ENCODE measurements at places on chromosomes 7 and 10.

DNA sequence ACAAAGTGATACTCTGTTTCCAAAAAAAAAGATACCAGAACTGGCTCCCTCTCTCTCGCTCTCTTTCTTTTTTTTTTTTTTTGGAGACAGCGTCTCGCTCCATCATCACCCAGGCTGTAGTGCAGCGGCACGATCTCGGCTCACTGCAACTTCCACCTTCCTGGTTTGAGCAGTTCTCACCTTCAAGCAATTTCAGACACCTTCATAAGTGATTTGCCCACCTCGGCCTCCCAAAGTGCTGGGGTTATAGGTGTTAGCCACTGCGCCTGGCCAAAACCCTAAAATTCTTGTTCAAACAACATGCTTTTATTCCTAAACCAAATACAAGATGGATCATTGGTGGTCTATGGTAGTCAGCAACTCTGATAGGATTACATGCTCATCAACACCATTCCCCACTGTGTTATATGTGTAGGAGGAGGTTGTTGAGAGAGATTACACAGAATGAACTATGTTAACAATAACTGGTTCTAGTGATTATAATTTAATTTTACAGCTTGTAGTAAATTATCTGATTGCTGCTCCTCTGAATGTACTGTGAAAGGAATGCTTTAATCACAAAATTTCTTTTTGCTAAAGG, 15.5 kb downstream of the ACBD5 start:
- no peak for DNase-seq

- no peak for DNase-seq
Measured at GRCh38 chr7:934469-935163, 19.9 kb downstream of the ADAP1 start.

DNA sequence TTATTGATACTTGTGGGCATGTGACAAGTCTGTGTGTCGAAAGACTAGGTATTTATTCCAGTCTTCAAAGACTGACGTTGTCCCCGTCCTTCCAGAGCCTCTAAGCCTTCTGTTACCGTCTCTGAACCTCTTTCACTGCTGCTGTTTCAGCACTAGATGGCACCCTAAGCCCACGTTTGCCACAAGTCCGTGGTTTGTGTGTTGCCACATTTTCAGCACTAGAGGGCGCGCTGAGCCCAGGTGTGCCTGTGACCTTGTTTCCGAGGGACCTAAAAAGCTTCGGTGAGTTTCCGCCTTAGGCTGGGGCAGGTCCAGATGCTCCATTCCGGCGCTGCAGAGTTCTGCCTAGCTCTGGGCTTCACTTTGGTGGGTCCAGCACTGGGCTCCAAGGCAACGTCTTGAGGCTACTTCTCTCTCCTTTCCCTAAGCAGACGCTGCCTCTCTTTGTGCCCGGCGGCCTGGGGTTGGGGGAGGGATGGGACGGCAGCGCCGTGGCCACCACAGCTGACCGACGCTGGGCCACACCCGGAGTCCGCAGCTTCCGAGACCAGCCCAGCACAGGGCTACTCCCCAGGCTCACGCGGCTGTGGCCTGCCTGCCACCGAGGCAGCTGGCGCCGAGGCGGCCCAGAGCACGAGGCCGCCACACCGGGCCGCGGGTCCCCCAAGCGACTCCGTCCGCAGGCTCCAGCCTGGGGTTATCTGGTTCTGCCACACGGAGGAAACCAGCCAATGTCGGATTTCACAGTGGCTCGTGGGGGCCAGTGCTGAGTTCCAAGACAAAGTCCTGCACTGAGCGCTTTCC, 520.2 kb downstream of the REEP3 start:
- DNase-seq = no peak

GRCh38 chr7:133888061-133888930, 238.8 kb upstream of the LRGUK start:
- DNase-seq = no peak

DNA sequence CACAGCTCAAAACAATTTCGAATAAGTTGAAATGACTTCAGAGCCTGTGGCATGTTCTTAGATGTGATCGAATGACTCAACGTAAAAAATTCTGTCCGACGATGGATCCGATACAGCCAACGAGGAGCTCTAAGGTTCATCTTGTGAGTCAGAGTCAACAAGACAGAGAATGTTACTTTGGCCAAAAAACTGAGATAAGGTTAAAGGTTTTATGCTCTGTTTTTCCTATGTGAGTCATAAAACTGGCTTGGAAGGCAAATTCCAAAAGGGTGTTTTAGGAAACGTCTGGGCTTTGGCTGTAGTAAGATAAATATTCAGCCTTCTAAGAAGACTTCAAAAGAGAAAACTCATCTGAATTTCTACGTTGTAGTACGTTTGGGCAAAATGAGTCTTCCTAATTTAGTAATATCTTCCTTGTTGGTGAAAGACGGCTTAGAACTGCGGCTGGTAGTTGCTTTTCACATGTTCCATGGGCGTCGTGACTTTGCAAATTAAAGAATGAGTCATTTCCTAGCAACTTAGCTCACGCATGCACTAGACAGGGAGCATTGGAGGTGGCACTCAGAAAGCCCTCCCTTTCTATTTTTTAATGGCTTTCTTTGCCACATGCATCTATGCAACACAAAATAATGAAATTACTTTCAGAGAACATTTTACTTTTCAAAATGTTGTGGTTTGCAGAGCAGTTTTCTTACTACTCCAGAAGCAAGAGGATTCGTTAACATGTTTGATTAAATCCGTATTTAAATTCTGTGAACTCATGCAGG, 28.2 kb downstream of the PFKP start:
- DNase-seq = peak; percentile 93

DNA sequence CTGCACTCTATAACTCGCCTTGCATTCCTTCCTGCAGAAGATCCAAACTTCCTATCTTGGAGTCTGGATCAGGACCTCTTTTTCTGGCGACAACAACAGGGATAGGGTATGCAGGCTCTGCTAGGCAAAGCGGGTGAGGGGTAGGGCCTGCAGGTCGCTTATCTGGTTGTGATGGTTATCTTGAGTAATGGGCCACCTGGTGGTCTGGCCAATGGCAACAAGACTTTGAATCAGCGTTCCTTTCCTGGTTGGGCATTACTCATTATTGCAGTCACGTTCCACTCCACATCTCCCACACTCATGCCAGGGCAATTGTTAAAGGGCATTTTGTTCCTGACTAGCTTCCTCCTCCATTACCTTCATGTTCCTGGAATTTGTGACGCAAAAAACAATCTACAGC, 48.4 kb upstream of the PLXDC2 start:
- no peak for DNase-seq

GRCh38 chr10:22103701-22104470, 100.4 kb upstream of the DNAJC1 start:
- no peak for DNase-seq

GRCh38 chr7:91347290-91347689, 83.1 kb downstream of the FZD1 start:
- no peak for DNase-seq

- DNase-seq = no peak
Measured at GRCh38 chr7:36667007-36667745, 57.1 kb downstream of the AOAH start.

DNA sequence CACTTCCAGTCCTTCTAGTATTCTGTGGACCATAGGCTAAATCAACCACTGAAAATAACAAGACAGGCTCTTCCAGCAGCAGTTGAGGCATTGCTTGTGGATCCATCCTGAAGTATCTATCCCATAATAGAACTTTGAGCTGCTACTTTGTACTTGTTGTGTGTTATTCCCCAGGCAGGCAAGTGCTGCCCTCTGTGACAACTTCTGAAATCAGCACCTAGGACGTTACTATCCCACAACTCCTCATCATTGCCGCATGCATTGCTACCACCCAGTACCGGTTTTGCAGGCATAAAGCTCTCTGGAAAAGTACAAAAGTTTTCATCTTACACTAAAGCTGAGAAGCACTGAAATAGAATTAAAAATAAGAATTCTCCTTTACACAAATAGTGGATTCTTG, 145.3 kb downstream of the HTR7 start:
- DNase-seq = no peak

GRCh38 chr10:1417574-1417973, 319.8 kb downstream of the ADARB2 start:
- DNase-seq = no peak

DNA sequence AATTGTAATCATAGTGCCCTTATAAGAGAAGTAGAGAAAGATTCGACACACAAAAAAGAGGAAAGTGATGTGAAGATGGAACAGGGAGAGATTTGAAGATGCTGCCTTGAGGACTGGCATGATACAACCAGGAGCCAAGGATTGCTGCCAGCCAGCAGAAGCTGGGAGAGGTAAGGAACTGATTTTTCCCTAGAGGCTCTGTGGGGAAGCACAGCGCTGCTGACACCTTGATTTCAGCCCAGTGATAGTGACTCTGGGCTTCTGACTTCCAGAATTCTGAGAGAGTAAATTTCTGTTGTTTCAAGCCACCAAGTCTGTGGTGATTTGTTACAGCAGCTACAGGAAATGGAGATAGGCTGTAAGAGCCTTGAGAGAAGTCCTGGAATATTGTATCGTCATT, 98.2 kb downstream of the RAB11FIP2 start:
- no peak for DNase-seq

GRCh38 chr7:139799586-139799985, 21.8 kb upstream of the HIPK2 start:
- DNase-seq = no peak

Measured in SW 1271 (cell line).